ENCODE measurements at places on chromosomes 4 and X.

GRCh38 chrX:2559124-2559523, 58.3 kb upstream of the DHRSX start:
- DNase-seq = no peak

DNA sequence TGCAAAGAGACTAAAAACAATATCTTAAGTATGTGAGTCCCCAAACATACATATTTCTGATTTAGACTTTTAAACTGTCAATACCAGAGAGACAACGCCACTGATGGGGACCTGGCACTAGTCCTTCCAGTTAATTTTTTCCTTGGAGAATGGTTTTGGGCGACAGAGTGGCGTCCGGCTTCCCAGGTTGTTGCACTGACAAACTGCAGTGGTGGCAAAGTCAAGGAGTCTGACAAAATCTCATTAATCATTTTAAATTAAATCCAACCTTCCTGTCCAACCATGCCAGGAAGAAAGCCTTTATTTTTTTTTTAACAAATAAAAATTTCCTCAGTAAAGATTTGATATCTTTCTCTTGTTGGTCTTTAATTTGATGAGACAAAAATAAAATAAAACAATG, 52.8 kb downstream of the FBXO8 start:
- no peak for DNase-seq

DNA sequence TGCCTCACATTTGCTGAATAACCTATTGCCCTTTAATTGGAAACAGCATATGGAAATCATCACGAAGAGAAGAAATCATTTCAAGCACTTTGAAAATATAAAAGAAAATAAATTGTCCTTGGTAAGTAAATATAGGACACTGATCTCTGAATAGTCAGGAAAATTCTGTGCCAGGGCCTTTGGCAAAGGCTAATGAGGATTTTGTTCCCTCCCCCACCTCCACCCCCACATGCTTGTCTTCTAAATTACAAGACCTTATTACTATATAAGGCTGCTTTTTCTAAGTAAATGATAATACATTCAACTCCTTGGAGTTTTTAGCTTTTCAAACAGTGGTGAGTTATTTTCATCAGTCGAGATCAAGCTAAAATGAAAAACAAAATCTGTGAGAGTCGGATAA, 15.8 kb downstream of the SYNPO2 start:
- DNase-seq = no peak

DNA sequence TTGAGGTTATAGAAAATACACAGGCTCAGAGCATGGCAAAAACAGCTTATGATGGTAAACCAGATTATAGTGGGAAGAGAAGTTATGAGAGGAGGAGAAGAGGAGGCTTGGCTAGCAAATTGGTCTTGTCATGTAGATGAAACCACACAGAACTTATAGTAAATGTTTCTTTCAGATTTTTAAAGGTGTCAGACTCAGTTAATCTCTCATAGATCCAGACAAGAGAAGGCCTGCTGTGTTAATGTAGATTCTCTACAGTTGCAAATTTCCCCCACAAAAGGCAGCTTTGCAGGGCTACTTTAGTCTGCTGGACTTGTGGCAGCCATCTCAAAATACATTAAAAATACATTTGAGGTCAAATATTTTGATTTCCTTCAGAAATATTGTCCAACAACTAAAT, 1731.7 kb downstream of the ARAP2 start:
- DNase-seq = no peak

DNA sequence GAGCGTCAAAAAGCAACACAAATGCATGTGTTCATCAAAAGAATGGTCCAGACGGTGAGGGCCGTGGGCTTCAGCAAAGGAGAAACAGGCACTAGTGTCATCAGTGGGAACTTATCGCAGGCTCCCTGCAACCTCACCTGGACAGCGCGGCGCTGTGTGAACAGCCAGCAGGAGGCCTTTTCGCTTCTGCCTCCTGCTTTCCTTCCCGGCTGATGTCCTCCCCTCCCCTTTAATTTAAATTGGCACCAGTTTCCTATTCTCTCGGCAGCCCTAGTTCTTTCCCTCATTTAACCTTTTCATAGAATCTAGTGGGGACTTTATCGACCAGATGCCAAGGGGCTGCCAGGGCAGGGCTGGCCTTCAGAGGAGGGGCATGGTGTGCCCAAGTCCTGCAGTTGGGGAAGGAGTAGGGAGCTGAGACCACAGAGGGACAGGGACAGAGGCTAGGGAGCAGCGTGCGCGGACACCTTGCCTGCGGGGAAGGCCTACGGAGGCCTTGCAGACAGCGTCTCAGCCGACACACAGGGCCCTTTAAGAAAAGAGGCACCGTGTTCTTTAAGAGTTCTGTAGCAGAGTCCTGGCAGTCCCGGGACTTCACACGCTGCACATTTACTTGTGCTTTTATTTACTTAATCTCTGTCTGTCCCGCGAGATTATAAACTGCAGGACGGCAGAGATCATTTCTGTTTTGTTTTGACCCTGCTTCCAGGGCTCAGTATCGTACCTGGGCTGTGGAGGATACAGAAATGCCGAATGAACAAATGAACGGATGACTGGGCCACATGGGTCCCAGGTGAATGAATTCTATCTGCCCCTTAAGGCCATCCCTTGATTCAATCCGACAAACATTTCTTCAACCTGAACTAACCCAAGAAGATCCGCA, 8.4 kb upstream of the SORBS2 start:
- no peak for DNase-seq

DNA sequence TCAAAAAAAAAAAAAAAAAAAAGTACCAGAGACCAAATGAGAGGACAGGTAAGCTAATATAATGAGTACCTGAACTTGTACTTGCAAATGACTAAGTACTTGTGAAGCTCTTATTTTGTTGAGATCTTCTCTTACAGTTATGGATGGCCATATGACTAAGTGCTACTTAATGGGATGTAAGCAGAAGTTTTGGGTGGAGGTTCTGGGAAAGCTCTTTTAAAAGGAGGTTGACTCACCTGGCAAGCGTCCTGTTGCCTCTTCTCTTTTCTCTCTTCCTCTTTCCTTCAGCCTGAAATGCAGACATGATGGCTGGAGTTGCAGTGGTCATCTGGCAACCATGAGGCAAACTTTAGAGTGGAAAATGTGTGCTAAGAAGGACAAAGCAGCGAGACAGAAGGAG, 36.9 kb upstream of the MED14 start:
- no peak for DNase-seq

- no peak for DNase-seq
These were observed 75.0 kb downstream of the NAF1 start for GRCh38 chr4:163091685-163092034.

DNA sequence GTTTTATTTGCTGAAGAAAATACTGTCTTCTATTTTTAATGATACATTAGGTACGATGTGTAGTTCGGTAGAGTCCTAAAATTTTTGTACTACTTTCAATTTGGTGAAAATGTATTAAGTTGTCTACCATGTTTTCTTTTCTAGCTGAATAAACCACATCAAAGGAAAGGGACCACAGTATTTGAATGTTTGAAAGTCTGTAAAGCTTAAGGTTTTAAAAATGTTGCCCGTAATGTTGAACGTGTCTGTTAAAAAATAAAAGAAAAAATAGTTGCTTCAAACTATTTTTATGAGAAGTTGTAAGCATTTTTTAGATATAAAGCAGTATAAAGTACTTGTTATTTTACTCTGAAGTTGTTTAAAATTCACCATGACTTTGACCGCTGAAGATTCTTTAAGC, 3.2 kb downstream of the CDKN2AIP start:
- no peak for DNase-seq

GRCh38 chr4:37795581-37796195, 30.8 kb upstream of the PGM2 start:
- DNase-seq = no peak

DNA sequence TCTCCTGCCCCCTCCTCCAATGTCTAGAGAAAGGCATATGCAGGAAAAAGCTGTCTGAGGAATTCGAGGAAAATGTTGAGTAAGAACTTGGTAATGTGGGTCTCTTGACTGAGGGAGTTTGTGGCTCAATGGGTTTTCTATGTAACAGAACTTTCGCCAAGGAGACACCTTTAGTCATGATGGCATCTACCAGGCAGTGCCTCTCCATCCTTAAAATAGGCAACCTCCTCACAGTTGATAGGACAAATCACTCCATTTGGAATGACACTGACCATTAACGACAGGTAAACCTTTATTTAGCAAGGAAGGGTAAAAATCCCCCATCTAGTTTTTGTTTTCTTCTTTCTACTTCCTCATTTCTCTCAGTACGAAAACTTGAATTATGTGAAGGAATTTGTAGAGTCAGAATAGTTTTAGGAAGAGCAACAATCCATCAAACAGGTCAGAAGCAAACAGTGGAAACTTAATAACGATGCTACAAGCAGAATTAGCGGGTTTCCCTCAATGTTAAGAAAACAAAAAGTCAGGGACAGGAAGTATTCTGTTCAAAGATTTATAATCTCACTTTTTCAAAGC, 2.7 kb downstream of the GSX2 start:
- DNase-seq = no peak

DNA sequence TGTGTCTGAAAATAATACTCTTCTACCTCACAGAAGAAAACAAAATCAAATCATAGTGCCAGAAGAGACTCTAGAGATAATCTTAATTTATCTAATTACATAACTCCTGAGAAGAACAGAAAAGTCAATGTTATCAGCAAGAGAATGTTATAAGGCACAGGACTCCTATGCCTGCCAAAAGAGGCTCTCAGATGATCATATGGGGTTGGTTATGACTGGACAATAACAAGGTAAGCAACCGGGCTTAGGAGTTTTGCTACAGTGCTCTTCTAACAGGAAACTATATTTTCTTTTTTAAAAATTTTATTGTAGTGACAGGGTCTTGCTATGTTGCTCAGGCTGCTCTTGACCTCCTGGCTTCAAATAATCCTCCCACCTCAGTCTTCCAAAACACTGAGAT, 3.5 kb upstream of the C4orf17 start:
- no peak for DNase-seq

GRCh38 chrX:136899221-136899620, 18.7 kb upstream of the RBMX start:
- no peak for DNase-seq

DNA sequence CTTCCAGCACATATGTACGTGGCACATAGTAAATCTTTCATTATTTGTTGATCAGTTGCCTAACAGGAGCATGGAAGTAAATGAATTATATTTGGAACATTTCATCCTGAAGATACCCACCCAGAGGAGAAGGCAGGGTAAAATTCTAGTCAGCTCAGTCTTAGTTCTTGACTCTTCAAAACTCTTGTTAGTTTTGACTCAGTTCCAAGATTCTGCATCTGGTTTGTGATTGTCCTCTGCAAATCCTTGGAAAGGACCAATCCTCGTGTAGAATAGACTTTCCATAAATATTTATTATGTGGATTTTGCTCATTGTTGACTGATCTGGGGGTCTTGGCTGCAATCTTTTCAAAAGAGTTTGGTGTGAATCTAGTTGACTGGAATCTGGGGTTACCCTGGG, 257.5 kb upstream of the FAT1 start:
- no peak for DNase-seq

GRCh38 chr4:148800336-148800885, 358.2 kb upstream of the NR3C2 start:
- DNase-seq = no peak

DNA sequence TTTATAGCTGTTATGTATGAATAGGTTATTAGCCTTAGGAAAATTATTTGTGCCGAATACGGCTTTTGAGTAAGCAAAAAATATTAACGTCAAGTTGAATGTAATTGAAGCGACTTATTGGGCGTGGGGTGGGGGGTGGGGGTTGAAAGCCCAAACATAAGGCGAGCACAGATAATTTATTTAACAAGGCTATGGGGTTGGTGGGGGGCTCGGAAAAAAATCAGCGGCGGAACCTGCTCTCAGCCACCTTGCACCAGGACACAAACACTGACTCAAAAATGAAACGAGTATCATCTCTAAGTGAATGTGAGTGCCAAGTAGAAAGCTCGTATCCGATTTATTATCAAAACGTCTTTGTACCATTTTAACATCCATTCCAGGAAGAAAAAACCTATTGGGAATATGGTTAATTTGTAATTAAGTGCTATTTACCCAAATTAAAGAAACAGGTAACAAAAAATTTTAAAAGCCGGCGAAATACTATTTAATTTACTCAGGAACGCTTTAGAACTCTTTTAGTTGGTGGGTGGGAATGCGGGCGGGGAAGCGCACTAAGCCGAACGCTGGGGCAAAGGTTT, 902 bp upstream of the LARP1B start:
- peak; percentile 32 for DNase-seq

GRCh38 chrX:1502241-1502640, 34.7 kb downstream of the P2RY8 start:
- DNase-seq = no peak

DNA sequence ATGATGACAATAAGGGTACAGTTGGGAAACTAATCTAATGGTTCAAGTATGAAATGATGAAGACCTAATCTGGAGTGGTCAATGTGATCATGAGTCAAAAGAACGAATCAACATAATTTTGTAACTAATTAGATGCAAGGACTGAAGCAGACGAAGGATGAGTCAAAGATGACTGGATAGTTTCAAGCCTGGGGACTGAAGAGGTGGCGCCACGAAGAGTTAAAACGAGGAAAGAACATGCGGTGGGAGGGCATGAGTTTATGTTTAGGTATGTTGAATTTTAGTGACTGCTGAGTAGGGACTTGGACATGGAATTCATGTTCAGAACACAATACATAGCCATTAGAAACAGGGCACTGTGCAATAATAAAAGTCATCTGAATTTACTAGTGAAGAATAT, 221.5 kb upstream of the FAM241A start:
- no peak for DNase-seq

- peak; percentile 56 for DNase-seq
These were observed at the start of gene PLA2G12A for GRCh38 chr4:109729718-109730618. PLA2G12A (minus strand) TSS chr4:109730070; CDS start chr4:109729809, 261 bp downstream.

DNA sequence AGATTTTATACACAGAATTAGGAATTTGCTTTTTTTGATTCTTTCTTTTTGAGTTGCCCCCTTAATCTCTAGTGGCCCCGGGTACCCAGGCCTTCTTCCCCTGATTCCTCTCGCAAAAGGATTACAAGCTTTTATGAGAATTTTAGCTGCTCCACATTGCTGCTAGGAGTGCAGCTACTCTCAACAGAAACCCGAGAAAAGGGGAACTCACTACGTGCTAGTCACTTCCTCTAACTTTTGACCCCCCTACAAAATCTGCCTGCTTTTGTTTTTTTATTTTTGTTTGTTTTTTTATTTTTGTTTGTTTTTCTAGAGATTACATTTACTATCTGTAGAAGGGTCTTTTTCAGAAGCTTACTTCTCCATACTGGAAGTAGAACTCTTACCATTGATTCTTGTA, 64.1 kb downstream of the ZNF81 start:
- DNase-seq = no peak

GRCh38 chrX:73916931-73917667, 354.1 kb downstream of the CHIC1 start:
- DNase-seq = no peak

DNA sequence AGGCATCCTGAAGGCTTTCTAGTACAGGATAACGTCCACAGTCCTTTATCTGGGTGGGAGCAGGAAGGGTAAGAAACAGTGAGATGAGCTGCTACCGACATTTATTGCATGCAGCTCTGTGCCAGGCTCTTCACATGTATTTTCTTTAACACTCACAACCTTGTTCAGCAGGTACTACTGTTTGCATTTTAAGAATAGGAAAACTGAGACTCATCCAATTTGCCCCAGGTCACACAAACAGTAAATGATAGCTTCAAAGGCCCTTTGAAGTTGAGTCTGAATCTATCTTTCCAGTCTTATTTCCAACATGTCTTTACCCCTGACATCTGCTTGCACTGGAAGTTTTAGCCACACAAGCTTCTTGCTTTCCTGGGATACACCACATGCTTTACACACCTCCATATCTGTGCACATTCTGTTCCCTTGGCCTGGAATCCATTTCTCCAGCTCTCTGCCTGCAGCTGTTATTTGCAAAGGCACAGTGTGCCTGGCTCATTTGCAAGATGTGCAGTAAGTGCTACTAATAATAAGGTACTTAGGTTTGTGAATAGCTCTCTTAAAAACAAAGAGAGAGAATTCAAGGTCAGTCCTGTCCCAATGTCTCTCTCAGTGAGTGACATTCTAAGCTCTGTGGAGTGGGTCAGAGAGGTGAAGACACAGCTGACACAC, 61.2 kb downstream of the METTL14 start:
- no peak for DNase-seq

All from pons (tissue), 1 donor.